Renal cortical epithelial cell (primary cell): ENCODE measurements at places on chromosomes 2 and 18. TPM values are rescaled to one million over a fixed set of nuclear protein-coding genes. Genes with fewer than 3 reads are reported as not detected.
A peak's percentile ranks its signal among the peaks of the same experiment; 100 is the strongest.

The MROH2A gene
- total RNA-seq: 0.15 TPM in 1 of 2 replicates, not detected in the other

The FSIP2 gene
- under 0.01 and 1.1 TPM in 2 replicates for total RNA-seq

DNA sequence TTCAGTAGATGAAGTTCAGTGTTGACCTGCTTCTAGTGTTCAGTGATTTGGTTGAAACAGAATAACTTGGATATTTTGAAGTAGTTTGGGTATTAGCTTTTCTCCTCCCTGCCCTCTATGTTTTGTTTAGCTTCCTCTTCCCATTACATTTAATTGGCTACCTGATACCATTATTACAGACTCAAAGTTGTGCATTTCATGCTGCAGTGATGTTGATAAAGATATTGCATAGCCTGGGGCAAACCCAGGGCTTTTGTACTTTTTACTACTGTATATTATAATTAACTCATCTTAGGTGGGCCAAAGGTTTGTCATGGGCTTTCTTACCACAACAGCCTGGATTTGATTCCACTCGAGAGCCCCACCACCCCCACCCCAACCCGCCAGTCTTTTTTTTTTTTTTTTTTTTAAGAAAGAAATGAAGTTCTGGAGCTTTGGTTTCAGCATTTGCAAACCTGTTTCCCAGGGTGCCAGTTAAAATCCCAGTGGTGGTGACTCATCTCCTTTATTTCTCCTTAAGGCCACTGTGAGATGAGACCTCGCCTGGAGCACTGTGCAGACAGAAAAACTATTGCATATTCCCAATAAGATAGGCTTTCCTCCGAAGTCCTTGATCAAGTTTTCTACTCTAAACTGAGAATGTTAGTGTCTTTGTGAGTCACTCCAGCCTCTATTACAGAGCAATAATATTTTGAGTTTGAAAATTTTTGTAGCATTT is 393.7 kb upstream of the FANCL start:
- peak; percentile 30 for DNase-seq

DNA sequence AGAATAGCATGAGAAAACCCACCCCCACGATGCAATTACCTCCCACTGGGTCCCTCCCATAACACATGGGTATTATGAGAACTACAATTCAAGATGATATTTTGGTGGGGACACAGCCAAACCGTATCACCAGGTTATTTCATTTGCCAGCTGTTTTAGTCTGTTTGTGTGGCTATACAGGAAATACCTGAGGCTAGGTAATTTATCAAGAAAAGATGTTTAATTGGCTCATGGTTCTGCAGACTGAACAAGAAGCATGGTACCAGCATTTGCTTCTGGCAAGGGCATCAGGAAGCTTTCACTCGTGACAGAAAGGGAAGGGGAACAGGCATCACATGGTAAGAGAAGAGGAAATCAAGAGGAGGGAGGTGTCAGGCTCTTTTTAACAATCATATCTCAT is 329.2 kb downstream of the GULP1 start:
- no peak for DNase-seq

- DNase-seq: no peak
Measured at GRCh38 chr2:172090044-172090961, 5.0 kb downstream of the DLX1 start.

GRCh38 chr2:46780801-46781445 is 134.7 kb downstream of the MCFD2 start:
- DNase-seq: no peak
